Pancreas (tissue), 10 donors: ENCODE measurements at places on chromosomes 11 and 22. TPM values are rescaled to one million over a fixed set of nuclear protein-coding genes. Genes with fewer than 3 reads are reported as not detected.

- H3K4me1 ChIP-seq, result peaks cover 19% of the 10 kb centered on the region
- H3K36me3 ChIP-seq, result no peaks in the 10 kb centered on the region
- H3K4me3 ChIP-seq, result no peak overlapping the region
- no peaks in the 10 kb centered on the region for H3K27me3 ChIP-seq
These were observed 7.3 kb downstream of the OAF start for GRCh38 chr11:120217941-120218694.

Gene CSNK2A3
- total RNA-seq, result 1.1 TPM

Gene USH1C
- total RNA-seq, result 5.1 TPM

Gene APOL4
- total RNA-seq, result 1.2 TPM

GRCh38 chr11:126132319-126132718, 69.7 kb upstream of the CDON start:
- no peak for DNase-seq
- no peaks in the 10 kb centered on the region for H3K36me3 ChIP-seq
- H3K27me3 ChIP-seq, result no peaks in the 10 kb centered on the region
- H3K27ac ChIP-seq, result peak overlapping the region; percentile 33
- no peak overlapping the region for H3K4me3 ChIP-seq
- H3K4me1 ChIP-seq, result no peaks in the 10 kb centered on the region
